A673 (cell line): ENCODE measurements at places on chromosomes 13 and 19. TPM values are rescaled to one million over a fixed set of nuclear protein-coding genes. Genes with fewer than 3 reads are reported as not detected.
A peak's percentile ranks its signal among the peaks of the same experiment; 100 is the strongest.

GRCh38 chr13:28316129-28316528 is 177.8 kb downstream of the PAN3 start:
- no peaks in the 10 kb centered on the region for H3K27me3 ChIP-seq
- no peaks in the 10 kb centered on the region for H3K36me3 ChIP-seq
- no peaks in the 10 kb centered on the region for H3K4me1 ChIP-seq
- H3K27ac ChIP-seq: no peak overlapping the region
- no peak overlapping the region for H3K4me3 ChIP-seq
- no peak for DNase-seq

DNA sequence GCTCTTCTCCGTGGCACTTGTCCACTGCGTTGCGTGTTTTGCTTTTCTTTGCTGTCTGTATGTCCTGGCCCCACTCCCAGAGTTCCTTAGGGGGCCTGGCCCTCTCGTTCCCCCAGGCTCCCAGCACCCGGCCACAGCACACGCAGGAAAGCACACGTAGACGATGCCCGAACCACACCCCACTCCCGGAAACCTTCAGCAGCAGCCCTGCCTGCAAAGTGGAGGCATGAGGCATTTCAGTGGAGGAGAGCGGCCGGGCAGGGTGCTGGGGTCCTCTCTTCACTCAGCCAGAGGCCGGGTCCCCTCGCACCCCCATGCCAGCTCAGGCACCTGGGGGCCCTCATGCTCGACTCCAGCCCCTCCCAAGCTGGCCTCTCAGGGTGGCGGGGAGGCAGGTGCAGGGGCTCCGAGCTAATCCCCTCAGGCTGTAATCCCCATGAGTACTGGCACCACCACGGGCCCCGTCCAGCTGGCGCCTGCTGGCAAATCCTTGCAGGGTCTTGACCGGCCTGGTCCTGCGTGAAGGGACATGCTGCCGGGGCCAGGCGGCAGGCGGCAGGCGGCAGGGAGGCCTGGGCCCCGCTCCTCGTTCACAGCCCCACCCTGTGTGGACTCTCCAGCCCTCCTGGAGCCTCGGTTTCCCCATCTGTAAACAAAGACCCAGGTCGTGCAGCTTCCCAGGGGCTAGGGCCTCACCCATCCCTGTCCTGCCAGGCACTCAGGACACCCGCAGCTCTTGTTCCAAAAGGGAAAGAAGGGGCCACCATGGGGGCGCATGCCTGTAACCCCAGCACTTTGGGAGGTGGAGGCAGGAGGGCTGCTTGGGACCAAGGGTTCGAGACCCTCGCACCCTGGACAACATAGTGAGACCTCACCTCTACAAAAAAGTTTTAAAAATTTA is 7.0 kb downstream of the PIP5K1C start:
- no peaks in the 10 kb centered on the region for H3K27me3 ChIP-seq
- no peak for DNase-seq
- no peak overlapping the region for H3K27ac ChIP-seq
- H3K4me1 ChIP-seq: peaks cover 2% of the 10 kb centered on the region
- H3K36me3 ChIP-seq: no peaks in the 10 kb centered on the region
- H3K4me3 ChIP-seq: no peak overlapping the region

DNAAF3 gene
- total RNA-seq: 4.2 and 9.1 TPM in 2 replicates

- no peaks in the 10 kb centered on the region for H3K36me3 ChIP-seq
- no peaks in the 10 kb centered on the region for H3K4me1 ChIP-seq
- H3K4me3 ChIP-seq: no peak overlapping the region
- H3K27ac ChIP-seq: no peak overlapping the region
These were observed 77.1 kb upstream of the KCTD15 start for GRCh38 chr19:33719366-33720154.

GRCh38 chr19:33780746-33781145 is 15.9 kb upstream of the KCTD15 start:
- H3K27ac ChIP-seq: no peak overlapping the region
- H3K27me3 ChIP-seq: peaks cover 4% of the 10 kb centered on the region

GRCh38 chr19:43441716-43442115 is 23.7 kb downstream of the LYPD3 start:
- no peak overlapping the region for H3K27ac ChIP-seq
- no peaks in the 10 kb centered on the region for H3K27me3 ChIP-seq
- DNase-seq: no peak
- no peak overlapping the region for H3K4me3 ChIP-seq
- H3K4me1 ChIP-seq: no peaks in the 10 kb centered on the region
- H3K36me3 ChIP-seq: no peaks in the 10 kb centered on the region

CCDC194 gene
- total RNA-seq: not detected in 2 replicates

DNA sequence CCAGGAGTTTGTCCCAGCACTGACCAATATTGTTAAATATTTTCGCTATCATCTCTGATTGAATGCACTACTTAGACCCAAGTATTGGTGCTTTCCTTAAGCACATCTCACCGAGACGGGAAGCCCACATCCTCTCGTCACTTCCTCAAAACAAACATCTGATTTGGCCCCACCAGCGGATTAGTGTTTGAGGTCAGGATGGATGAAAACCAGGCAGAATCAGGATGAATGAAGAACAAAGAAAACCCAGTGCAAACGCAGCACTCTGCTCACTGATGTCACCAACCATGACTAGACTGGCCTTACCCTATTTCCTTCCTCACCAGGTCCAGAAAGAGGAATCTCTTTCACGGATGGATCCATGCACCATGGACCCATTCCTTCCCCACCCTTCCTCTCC is 6.0 kb downstream of the PLAUR start:
- peaks cover 6% of the 10 kb centered on the region for H3K4me1 ChIP-seq
- no peak for DNase-seq
- no peak overlapping the region for H3K4me3 ChIP-seq
- no peak overlapping the region for H3K27ac ChIP-seq
- peaks cover 9% of the 10 kb centered on the region for H3K36me3 ChIP-seq

DNA sequence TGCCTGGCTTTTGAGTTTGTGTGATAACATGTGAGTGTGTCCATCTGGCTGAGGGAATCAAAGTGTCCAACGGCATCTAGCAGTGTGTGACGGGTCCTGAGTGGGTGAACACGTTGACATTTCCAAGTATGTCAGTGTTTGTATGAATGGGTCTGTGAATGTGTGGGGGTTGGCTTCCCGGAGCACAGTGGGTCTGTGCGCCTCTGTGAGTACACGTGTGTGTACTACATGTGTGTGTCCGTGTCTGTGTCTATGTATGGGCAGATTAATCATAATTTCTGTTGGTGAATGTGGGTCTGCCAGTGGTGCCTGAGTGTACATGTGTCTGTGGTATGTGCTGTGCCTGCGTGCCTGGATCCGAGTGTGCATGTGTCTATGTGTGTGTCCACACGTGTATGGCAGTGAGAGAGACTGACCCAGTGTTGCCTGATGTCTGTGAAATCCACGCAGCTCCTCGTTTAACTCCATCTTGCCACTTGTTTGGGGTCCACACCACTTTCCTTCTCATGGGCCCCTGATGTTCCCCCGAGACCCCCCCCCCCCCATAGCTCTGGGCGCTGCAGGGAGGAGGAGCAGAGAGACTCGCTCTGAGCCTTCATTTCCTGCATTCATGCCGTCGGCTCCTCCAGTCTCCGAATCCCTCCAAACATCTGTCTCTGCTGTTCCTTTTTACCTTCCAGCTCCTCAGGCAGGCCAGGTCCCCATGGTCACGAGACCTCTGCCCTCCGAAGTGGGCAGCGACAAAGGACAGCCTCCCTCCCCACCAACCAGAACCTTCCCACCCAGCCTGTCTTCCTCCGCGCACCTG is 5.3 kb downstream of the CCDC8 start:
- peaks cover 5% of the 10 kb centered on the region for H3K36me3 ChIP-seq
- no peak for DNase-seq
- H3K4me3 ChIP-seq: peak overlapping the region; percentile 25
- peak overlapping the region; percentile 80 for H3K27ac ChIP-seq
- no peaks in the 10 kb centered on the region for H3K27me3 ChIP-seq
- peaks cover 39% of the 10 kb centered on the region for H3K4me1 ChIP-seq

GRCh38 chr13:21675095-21675991 is 4.5 kb downstream of the FGF9 start:
- DNase-seq: peak; percentile 53
- peak overlapping the region; percentile 34 for H3K4me3 ChIP-seq
- peaks cover 26% of the 10 kb centered on the region for H3K4me1 ChIP-seq
- no peaks in the 10 kb centered on the region for H3K36me3 ChIP-seq
- H3K27me3 ChIP-seq: peaks cover 64% of the 10 kb centered on the region

COL4A2 gene
- 184 and 193 TPM in 2 replicates for total RNA-seq

DNA sequence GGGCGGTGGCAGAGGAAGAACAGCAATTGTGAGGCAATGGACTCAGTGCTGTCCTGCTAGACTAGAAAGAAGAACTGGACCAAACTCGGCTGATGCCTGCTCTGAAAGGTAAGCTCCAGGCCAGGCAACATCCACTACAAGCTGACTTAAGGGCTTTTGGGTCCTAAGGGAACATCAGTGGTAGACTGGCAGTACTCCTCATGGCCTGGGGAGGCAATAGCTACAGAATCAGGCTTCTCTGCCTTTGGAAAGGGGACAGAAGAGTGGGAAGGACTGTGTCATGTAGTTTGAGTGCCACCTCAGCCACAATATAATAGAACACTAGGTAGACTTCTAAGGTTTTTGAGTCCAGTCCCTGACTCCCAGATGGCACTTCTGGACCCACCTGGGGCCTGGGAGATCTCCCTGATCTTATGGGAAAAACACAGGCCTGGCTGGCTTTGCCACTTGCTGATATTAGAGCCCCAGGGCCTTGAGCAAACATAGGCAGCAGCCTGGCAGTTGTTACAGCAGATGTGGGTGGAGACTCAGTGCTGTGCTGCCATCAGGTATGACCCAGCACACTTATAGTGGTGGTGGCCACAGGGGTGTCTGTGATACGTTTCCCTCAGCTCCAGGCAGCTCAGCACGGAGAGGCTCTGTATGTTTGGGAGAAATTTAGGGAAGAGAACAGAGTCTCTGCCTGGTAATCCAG is 9.2 kb upstream of the CLC start:
- H3K27me3 ChIP-seq: peaks cover 69% of the 10 kb centered on the region
- H3K4me3 ChIP-seq: no peak overlapping the region
- DNase-seq: no peak
- H3K27ac ChIP-seq: no peak overlapping the region
- no peaks in the 10 kb centered on the region for H3K4me1 ChIP-seq

GRCh38 chr19:810077-810855 is 11.5 kb downstream of the PLPPR3 start:
- peaks cover 36% of the 10 kb centered on the region for H3K4me1 ChIP-seq
- no peak for DNase-seq
- H3K27me3 ChIP-seq: no peaks in the 10 kb centered on the region
- peak overlapping the region; percentile 56 for H3K27ac ChIP-seq
- H3K4me3 ChIP-seq: no peak overlapping the region
- H3K36me3 ChIP-seq: peaks cover 81% of the 10 kb centered on the region

GRCh38 chr13:98821372-98822224 is 69.1 kb upstream of the SLC15A1 start:
- peak overlapping the region; percentile 86 for H3K27ac ChIP-seq
- no peaks in the 10 kb centered on the region for H3K27me3 ChIP-seq
- no peak overlapping the region for H3K4me3 ChIP-seq
- peak; percentile 87 for DNase-seq

KIRREL2 gene
- total RNA-seq: 0.15 and 0.17 TPM in 2 replicates

GRCh38 chr13:75507027-75508001 is 25.3 kb upstream of the TBC1D4 start:
- DNase-seq: peak; percentile 10
- no peak overlapping the region for H3K27ac ChIP-seq
- H3K36me3 ChIP-seq: no peaks in the 10 kb centered on the region
- H3K4me3 ChIP-seq: no peak overlapping the region

CPAMD8 gene
- total RNA-seq: 0.82 and 1.0 TPM in 2 replicates
